SHP77 treated with DMSO at 0.1 percent for 48 hours (cell line): ENCODE measurements at places on chromosomes 5 and 9.

- DNase-seq: no peak
Observed at GRCh38 chr5:55582256-55582655, 47.5 kb upstream of the PLPP1 start.

- DNase-seq: no peak
Observed at GRCh38 chr9:98807814-98808195, 335 bp downstream of the GALNT12 start.

- peak; percentile 48 for DNase-seq
Observed at GRCh38 chr9:131762356-131762932, 22.6 kb upstream of the RAPGEF1 start.

GRCh38 chr5:107290780-107291398 is 379.8 kb downstream of the EFNA5 start:
- no peak for DNase-seq

DNA sequence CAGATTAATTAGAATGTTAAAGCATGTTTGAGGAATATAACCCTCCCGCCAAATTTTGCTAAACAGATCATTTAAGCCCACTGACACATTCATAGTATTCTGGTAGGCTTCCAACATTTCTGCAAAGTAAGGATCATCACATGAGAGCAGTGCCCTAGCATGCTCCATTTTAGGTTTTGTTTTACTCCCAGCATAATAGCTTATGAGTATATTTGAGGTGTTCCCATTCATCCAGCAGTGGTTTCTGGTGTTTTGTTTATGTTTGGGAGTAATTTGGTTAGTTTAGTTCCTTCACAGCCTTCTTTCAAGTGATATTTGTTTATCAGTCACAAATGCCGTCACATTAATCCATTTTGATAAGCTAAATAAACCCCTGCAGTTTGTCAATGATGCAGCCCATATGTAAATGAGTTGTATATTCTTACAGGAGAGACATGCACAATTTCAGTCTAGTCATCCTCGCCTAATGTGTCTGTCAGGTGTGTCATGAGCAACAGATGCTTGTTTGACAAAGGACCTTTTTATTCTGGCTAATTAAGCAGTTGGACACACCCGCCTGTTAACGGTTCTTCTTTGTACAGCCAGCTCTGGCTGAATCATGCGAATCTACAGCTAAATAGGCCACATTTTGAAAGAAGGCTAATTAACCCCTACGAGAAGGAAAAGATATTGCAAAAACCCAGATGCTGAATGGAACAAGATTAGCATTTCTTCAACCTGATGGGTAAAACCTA is 124.4 kb downstream of the RFX3 start:
- DNase-seq: no peak

GRCh38 chr5:124457101-124457500 is 289.3 kb downstream of the ZNF608 start:
- no peak for DNase-seq

DNA sequence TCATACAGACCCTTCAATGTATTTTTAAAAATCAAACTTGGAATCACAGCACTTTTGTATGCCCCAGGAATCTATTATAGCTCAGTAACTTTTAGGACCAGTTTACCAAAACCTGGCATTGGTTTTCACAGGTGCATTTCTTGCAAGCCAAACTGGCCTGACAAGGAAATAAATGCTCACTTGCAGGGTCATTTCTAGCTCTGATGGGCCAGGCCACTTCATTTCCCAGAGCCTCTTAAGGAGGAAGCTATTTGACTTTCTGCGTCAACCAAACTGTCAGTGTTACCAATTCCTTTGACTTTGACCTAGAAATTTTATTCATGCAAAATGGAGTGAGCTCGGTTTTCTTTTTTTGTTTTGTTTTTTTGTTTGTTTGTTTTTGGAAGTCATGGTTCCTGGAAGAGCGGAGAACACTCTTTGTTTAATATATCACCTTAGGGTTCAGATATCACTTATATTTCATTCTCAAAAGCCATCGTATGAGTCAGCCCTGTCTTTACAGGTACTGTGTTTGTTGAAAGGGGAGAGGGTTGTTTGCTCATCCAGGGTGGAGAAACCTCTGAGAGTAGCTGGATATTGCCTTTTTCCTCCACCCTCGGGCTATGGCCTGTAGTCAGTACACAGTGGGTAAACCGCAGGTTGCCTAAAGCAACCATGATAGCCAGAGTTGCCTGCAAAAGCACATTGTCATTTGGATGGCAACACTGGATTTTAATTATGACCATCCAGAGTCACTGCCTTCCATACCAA is 58.9 kb downstream of the GNA14 start:
- no peak for DNase-seq

GRCh38 chr5:88665750-88666215 is 217.2 kb downstream of the MEF2C start:
- no peak for DNase-seq

GRCh38 chr5:81482595-81482994 is 88.7 kb upstream of the ACOT12 start:
- no peak for DNase-seq

- DNase-seq: peak; percentile 70
Observed at GRCh38 chr5:32076699-32077695, 97.1 kb downstream of the GOLPH3 start.
